ENCODE measurements at places on chromosomes 6 and 20.

- DNase-seq, result no peak
Observed at GRCh38 chr20:48877304-48877703, 44.2 kb upstream of the ARFGEF2 start.

- peak; percentile 63 for DNase-seq
Observed at GRCh38 chr6:125310994-125311649, 9.4 kb upstream of the HDDC2 start.

DNA sequence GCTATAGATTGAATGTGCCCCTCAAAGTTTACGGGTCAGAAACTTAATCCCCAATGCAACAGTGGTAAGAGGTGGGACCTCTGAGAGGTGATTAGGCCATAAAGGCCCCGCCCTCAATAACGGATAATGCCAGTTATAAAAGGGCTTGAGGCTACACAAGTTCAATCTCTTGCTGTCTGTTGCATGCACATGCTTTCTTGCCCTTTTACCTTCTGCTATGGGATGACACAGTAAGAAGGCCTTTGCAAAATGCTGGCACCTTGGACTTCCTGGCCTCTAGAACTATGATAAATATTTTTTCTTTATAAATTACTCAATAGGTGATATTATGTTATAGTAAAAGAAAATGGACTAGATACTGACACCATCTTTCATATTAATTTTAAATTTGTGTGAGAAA is 806.1 kb downstream of the TENT5A start:
- DNase-seq, result no peak

DNA sequence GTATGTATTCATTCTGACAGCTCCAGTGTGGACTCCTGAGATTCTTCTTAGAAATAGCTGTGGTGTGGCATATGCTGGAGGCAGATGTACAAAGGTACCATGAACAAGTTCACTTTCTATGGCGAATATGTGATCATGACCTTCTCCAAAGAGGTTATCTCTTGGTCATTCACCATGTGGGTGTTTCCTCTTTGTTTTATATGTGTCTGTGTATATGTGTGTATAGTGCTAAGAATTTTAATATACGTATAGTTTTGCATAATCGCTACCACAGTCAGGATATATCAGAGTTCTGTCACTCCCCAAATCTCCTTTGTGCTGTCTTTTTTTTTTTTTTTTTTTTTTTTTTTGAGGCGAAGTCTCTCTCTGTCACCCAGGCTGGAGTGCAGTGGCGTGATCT is 47.1 kb downstream of the PHACTR2 start:
- no peak for DNase-seq

DNA sequence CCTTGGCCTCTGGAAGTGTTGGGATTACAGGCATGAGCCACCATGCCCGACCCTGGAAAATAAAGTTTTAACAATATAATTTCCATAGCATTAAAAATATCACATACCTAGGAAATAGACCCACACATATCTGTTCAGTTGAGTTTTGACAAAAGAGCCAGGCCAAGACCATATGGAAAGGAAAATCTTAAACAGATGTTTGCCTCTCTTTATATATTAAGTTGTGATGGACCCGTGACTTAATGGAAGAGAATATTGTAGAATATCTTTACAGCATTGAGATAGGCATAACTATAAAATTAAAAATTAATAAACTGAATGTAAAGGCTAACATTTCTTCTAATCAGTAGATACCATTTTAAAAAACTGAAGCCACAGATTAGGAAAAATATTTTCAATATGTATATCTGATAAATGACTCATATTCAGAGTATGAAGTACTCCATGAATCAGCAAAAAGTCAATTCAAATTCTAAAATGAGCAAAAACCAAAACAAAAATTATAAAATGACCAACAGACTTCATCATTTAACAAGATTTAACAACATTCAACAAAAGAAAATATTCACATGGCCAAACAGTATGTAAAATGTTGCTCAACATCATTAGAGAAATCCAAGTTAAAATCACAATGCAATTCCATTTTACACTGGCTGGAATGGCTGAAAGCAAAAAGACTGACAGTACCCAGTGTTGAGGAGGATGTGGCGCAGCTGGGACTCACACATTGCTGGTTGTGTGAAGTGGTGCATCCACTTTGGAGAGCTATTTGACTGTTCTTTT is 43.3 kb downstream of the GTF2H5 start:
- DNase-seq, result no peak

- no peak for DNase-seq
Observed at GRCh38 chr20:63488315-63489251, 10.3 kb downstream of the EEF1A2 start.

- no peak for DNase-seq
Observed at GRCh38 chr6:54112151-54112650, 958 bp downstream of the MLIP start.

DNA sequence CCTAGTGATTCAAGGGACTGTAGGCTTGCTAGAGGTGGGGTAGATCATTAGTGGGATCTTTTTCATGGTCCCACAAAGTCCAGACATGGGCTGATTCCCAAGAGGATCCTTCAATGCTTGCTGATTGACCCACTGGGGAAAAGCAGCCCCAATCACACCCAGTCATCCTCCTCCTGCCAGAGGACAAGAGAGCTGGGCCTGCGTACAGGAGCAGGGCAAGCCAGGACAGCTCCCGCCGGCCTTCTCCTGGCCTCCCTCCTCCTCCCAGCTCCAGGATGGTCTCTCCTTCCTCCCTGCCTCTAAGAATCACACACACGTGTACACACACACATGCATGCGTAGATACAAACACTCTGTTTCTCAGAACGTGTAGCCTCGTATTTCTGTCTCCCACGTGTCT is 27.0 kb downstream of the KCNK15 start:
- no peak for DNase-seq

GRCh38 chr20:62618611-62619529 is 23.4 kb upstream of the SLCO4A1 start:
- DNase-seq, result no peak

GRCh38 chr6:10759884-10760329 is 12.3 kb downstream of the TMEM14B start:
- DNase-seq, result peak; percentile 57

- DNase-seq, result no peak
Observed at GRCh38 chr20:57584768-57585461, 24.0 kb downstream of the PCK1 start.

- DNase-seq, result no peak
Observed at GRCh38 chr20:62994869-62995281, 11.9 kb downstream of the BHLHE23 start.

DNA sequence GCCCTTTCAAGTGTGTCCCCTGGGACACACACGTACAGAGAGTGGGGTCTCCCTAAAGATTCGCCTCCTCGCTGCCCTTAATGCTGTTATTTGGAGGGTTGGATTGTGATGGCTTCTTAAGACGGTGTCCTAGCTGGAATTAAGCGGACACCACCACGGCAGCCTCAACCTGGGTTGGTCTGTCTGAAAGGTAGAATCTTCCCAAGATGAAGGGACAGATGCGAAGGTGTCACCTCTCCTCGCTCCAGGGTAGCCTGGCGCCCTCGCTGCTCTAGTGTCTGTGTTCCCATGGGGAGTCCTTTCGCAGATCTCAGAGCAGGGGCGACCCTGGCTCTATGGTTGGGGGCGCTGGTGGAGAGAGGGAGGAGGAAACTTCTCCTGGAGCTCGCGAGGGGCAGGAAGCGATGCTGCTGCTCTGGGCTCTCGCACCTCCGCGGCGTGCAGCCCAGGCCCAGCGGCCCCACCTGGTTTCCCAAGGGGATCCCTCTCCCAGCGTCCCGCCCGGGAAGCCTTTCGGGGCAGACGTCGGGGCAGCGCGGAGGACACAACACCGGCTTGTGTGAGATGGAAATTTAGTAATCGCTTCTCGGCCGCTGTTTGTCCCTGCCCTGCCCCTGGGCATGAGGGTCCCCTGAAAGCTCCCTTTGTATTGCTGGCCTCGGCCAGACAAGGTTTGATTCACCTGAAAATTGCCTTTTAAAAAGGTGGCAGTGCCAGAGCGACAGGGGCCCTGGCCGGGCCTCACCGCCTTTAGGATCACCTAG is 1.7 kb downstream of the RSPO3 start:
- DNase-seq, result peak; percentile 42

GRCh38 chr20:36854348-36855240 is 21.3 kb upstream of the TLDC2 start:
- DNase-seq, result no peak
